Activated CD8-positive, alpha-beta memory T cell treated with anti-CD3 and anti-CD28 coated beads, Interleukin-2, amount 50 U/mL, for 4 hours (primary cell): ENCODE measurements at places on chromosomes 6 and 20.

DNA sequence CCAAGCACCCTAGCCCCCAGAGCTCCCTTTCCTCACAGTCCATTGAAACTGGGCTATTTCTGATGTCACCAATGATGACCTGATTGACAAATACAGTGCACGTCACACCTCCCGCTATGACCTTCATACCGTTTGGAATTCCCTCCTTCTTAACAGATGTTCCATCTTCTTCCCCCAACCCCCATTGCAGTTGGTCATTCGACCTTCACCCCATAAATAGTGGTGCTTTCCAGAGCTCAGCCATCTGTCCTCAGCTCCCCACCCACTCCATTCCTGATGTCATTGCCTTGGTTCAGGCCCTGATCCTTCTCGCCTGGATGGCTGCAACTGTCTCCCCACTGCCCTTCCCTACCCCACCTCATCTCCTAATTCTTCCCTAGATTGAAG, 198.5 kb downstream of the SOD2 start:
- no peak for DNase-seq

DNA sequence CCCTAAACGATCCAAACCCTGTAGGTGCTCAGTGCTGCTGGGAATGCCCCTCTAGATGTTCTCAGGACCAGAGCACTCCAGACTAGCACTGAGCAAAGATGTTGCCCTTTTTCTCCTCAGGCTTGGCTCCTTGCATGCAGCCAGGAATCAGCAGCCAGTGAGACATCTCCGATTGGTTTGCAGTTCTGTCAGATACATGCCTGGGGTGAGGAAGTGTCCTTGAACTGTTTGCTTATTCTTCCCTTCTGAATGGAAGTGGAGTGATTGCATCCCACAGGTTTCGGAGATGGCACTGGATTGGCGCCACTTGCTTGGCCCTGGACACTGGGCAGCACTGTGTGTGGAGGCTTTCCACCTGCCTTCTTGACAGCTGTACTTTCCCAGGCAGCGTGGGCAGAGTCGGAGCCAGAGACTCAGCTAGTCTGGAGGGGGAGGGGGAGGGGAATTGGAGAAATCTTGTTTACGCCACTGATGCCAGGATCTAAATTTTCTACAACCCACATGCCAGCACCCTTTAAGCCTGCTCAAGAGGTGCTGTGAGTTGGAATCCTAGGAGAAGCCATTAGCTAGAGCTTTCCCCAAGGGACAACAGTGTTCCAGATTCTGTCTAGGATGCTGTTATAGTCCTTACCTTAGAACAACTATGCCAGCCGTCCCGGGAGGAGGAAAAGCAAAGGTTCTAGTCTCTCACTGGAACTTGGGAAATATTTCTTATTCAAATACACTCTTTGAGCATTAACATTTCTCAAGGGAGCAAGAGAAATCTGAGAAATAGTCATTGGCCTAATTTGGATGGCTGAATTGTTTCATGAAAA, 49.2 kb upstream of the SASH1 start:
- no peak for DNase-seq

- no peak for DNase-seq
These were observed 659.2 kb downstream of the HDGFL1 start for GRCh38 chr6:23228439-23229024.

- DNase-seq = no peak
These were observed 4.8 kb downstream of the BCAS1 start for GRCh38 chr20:54065601-54066038.

- DNase-seq = no peak
These were observed 46.3 kb downstream of the TP53INP2 start for GRCh38 chr20:34750484-34750883.

- no peak for DNase-seq
These were observed 140.9 kb downstream of the EYS start for GRCh38 chr6:65566117-65566516.
